ENCODE measurements at places on chromosomes 6 and 20.

- no peak for DNase-seq
These were observed 172.8 kb downstream of the TINAG start for GRCh38 chr6:54481091-54481490.

- DNase-seq = no peak
These were observed 42.7 kb downstream of the TFEB start for GRCh38 chr6:41692730-41693129.

DNA sequence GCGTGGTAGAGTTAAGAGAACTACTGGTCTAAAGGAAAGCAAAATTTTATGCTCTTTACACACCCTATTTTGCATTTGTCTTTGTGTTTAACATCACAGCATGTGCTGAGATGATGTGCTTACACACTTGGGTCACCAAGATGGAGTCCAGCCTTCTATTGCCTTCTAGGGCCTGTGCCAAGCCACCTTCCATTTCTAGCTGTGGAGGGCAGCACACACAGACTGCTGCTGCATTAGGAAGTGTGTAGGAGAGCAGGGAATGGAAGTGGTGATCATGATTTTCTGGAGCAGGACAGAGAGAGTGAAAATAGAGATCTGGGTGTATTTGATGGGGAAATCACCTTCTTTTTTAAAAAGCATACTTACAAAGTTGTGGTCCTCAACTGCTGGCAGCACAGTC lies 191.6 kb downstream of the SOX4 start:
- DNase-seq = no peak

DNA sequence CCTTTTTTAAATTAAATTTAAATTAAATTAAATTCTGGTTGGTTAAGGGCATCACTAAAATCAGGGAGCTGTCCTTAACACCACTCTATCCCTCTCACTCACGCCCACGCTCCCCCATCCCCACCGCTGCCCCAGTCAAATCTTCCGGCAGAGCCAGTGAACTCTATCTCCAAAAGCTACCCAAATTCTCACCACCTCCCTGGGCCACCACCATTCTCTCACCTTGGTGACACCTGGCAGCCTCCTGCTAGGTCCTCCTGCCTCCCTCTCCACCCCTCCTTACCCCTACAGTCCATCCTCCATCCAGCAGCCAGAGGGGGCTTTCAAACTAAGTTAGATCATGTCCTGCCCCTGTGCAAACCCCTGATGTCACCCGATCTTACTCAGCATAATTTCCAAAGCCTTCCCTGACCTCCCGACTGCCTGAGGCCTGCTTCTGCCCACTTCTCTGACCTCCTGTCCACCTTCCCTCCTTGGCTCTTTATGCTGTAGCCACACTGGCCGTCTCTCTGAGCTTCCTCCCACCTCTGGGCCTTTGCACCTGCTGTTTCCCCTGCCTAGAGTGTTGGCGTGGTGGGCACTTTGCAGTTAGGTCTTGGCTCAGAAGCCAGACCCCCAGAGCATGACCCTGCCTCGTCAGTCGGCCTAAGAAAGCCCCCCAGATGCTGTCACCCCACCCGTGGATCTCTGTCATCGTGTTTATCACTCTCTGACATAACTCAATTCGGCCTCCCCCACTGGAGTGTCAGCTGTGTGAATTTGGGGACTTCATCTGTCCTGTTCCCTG lies 24.7 kb downstream of the PTGIS start:
- DNase-seq = no peak

DNA sequence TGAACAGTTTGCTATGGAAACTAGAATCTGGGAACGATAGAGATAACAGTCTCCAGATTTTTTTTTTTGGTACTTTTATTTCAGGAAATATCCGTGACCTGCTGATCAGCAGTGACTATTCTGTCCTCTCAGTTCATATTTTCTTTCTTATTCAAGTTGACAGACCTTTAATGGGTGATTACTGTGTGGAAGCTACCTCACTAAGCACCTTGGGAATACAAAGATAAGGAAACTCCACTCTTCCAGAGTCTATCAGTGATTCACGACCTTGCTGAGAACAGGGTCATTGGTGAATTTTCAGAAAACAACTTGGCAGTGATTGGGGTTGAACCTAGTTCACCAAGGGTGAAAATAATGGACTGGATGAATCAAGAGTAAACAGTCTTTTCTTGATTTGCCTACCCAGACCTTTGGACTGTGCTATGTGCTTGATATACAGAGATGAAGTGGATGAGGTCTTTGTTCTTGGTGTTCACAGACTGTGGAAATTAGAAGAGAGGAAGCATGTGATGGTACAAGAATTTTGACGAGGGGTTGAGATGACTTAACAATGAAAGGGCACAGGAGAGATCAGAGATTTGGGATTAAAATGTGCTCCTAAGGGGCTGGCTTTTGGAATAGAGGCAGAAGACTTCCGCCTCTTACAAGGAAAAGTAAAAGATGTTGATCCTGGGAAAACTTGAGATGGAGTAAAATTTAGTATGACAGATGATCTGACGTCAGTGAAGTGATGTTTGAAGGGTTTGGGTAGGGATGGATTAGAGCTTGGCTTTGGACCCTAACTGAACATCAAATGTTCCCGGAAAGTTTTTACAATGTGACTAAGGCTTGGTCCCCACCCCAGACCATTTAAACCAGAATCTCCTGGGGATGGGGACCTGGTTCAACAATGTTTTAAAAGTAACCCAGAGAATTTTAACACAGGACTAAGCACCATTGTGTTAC lies 1.2 kb downstream of the KAT14 start:
- DNase-seq = no peak

DNA sequence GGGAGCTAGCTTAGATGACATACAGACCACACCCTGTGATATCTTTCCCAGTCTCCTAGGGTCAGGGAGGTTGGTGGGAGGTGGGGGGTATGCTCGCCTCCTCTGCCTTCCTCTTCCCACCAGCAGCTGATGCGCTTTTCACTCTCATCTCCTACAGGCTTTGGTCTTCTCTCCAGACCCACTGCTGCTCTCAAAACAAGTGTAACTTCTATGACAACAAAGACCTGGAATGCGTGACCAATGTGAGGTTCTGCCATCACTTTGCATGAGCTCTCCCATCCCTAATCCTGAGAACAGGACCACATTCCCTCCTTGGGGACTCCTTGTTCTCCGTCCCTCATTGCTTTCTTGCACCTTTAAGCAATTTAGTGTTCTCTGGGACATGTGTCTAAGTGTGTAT lies 2.7 kb downstream of the CTSA start:
- DNase-seq = no peak

DNA sequence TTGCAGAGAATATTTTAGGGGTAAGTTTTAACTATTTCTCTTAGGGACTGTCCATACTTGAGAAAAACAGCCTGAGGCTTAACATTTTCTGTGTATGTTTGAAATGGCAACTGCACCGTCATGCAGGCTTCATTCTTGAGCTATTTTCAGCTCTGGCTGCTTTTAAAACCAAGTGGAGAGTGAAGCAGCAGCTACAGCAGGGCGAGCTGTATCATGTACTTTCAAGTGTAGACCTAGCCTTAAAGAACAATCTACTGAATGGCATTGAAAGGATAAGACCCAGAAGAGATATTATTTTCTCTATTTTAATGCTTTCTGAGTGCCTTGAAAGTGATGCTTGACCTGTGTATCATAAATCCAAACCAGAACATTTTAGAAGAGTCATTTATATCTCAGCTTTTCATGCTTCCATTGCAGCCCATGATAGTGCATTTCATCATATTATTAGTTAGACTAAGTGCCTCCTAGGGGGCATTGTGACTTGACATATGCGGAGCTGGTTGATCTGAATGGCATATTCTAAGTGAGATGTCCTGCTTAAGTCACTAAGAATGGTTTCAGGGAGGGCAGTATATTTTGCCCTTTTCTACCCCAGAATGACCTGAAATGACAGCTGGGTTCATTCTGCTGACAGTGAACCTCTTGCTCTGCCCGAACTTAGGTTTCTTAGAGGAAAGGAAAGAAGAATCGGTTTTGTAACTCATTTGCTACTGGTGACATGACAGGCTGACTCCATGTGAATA lies 85.3 kb downstream of the NKAIN2 start:
- peak; percentile 68 for DNase-seq

Measured in NCI-H460 (cell line).